ENCODE measurements at places on chromosomes 6 and 20. TPM values are rescaled to one million over a fixed set of nuclear protein-coding genes. Genes with fewer than 3 reads are reported as not detected.

DNA sequence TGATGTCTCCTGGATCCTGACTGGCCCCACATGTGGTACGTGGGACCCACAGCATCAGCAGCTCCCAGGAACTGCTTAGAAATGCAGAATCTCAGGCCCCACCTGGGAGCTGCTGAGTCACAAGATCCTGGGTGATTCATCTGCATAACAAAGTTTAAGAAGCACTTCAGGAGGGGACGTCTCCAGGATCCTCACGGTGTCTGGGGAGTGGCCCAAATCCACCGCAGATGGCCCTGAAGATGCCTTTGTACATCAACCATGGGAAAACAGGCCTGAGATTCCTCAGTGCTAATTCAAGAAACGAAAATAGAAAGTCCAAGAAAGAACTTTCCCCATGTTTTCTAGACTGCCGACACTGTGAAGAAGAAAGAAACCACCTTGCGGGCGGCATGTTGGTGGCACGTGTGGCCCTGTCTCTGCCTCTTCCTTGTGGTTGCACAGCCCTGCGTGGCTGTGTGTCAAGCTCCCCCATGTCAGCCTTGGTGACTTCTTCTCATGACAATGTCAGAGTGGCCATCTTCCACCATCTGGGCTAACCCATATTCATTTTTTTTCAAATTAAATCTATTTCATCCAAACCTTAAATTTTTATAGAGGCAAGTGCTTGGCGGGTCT, 26.1 kb downstream of the RRBP1 start:
- H3K4me1 ChIP-seq = peaks cover 40% of the 10 kb centered on the region
- peaks cover 48% of the 10 kb centered on the region for H3K36me3 ChIP-seq
- H3K4me3 ChIP-seq = no peak overlapping the region
- H3K27me3 ChIP-seq = no peaks in the 10 kb centered on the region

GRCh38 chr6:35691027-35691824, 2.5 kb upstream of the FKBP5 start:
- peaks cover 40% of the 10 kb centered on the region for H3K4me1 ChIP-seq
- peak overlapping the region; percentile 99 for H3K27ac ChIP-seq

TMEM63B gene
- total RNA-seq = 26.6 TPM

DNA sequence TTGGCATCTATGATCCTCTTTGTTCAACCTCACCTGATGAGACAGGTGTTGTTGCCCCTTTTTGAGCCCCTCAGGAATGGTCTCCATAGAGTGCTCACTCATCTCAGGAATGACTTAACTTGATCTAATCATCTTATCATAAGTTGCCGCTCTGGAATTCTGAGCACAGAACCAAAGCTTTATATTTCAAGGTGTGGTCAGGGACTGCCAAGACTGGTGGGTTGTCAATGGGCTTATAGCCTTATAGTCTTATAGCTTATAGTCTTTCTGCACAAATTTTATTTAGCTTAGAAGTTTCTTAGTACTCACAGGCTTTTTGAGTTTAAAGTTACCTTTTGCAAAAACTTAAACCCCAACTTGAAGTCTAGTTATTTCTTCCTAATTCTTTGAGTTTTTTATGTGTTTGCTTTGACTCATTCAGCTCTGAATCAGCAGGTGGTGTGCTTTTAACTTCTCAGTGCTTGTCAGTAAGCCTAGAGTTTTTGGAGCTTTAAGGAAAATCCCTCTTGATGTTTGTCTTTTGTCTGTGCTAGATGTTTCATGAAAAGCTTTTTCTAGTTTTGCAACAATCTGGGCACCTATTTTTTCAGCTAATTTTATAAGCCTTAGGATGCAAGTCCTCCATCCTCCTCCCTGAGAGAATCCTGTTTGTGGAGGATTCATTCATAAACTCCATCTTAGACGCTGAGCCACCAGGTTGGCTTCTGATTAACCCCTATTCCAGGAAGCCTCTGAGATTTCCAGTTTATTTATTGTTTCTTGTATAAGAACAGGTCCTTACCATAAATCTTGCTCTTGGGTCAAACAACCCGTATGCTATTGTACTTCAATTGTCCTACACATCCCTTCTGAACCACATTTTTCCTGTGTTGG, 72.3 kb upstream of the SSTR4 start:
- H3K4me3 ChIP-seq = no peak overlapping the region
- DNase-seq = no peak
- H3K4me1 ChIP-seq = no peaks in the 10 kb centered on the region
- H3K36me3 ChIP-seq = no peaks in the 10 kb centered on the region
- H3K27me3 ChIP-seq = no peaks in the 10 kb centered on the region

DNA sequence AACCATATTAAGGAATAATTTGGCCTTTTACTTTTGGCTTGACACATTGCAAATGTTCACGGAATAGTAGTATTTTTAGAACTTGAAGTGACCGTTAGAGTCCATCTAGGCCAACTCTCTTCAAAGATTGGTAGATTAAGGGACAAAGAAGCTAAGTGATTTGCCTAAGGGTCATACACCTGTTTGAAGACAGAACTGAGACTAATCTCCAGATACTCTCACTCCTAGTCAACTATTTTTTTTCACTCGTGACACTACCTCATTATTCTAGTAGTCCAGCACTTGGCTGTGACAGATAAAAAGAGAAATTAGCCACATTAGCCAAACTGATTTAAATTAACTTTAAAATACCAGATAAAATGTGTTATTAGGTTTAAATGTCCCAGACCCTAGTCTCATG, 10.6 kb downstream of the ACSS2 start:
- no peak for DNase-seq
- no peak overlapping the region for H3K27ac ChIP-seq
- H3K4me1 ChIP-seq = peaks cover 11% of the 10 kb centered on the region
- H3K4me3 ChIP-seq = no peak overlapping the region
- no peaks in the 10 kb centered on the region for H3K27me3 ChIP-seq

- H3K36me3 ChIP-seq = no peaks in the 10 kb centered on the region
- H3K27me3 ChIP-seq = no peaks in the 10 kb centered on the region
- no peak for DNase-seq
- no peaks in the 10 kb centered on the region for H3K4me1 ChIP-seq
- no peak overlapping the region for H3K27ac ChIP-seq
Measured at GRCh38 chr6:1904466-1904799, 294.7 kb downstream of the FOXC1 start.

DNA sequence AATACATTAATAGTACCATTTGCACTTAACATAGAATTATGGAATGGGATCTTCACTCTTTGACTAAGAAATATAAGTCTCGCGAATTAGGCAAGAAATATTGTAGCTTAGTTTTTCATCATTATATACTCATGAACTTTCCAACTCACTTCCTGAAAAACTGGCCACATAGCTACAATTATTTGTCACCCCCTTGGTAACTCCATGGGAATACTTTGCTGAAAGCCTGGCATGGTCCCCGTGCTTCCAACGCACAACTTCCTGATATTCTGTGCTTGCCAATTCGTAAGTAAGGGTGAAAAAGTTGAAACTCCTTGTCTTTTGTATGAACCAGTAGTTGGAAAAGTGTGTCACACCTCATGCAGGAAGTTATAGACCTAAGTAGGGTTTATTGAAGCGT, 23.7 kb upstream of the HLA-DQA1 start:
- no peak overlapping the region for H3K27ac ChIP-seq
- DNase-seq = no peak
- H3K27me3 ChIP-seq = no peaks in the 10 kb centered on the region
- no peak overlapping the region for H3K4me3 ChIP-seq
- no peaks in the 10 kb centered on the region for H3K36me3 ChIP-seq

DNA sequence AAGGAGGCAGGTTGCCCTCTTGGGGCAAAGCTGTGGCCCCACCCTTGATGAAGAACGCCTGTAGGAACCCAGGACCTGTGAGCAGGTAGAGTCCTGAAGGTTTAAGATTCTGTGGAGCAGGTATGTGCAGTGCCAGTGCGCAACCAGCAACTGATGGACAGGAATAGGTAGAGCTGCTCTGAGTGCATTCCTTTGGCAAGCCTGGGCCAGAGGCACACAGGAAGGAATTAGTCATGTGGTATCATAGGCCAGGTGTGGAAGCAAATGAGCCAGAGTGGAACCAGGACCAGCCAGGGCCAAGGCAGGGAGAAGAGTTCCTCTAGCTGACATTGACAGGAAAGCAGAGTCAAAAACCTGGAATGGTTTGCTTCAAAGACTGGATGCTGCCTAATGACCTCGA, 1.4 kb upstream of the KHDC1 start:
- DNase-seq = no peak
- no peaks in the 10 kb centered on the region for H3K36me3 ChIP-seq
- no peak overlapping the region for H3K4me3 ChIP-seq
- no peaks in the 10 kb centered on the region for H3K27me3 ChIP-seq

DNA sequence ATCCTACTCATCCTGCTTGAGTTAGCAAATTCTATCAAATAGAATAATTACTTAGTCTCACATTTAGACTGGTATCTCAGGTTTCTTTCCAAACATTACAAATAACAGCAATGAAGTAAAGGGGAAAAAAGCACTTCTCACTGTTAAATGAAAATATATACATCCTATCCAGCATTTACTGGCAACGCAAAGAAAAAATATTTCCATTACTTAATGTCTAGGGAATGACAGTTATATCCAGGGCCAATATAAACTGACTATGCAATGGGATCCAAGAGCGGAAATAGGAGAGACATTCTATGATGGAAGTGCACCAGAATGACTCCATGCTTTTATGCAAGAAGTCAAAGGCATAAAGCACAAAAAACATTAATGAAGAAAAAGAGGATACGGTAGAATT, 60.3 kb downstream of the ME1 start:
- no peaks in the 10 kb centered on the region for H3K4me1 ChIP-seq
- H3K36me3 ChIP-seq = no peaks in the 10 kb centered on the region
- no peak overlapping the region for H3K27ac ChIP-seq
- no peak overlapping the region for H3K4me3 ChIP-seq

RCAN2 gene
- total RNA-seq = 43.6 TPM

ZMYND8 gene
- total RNA-seq = 44.6 TPM

DNA sequence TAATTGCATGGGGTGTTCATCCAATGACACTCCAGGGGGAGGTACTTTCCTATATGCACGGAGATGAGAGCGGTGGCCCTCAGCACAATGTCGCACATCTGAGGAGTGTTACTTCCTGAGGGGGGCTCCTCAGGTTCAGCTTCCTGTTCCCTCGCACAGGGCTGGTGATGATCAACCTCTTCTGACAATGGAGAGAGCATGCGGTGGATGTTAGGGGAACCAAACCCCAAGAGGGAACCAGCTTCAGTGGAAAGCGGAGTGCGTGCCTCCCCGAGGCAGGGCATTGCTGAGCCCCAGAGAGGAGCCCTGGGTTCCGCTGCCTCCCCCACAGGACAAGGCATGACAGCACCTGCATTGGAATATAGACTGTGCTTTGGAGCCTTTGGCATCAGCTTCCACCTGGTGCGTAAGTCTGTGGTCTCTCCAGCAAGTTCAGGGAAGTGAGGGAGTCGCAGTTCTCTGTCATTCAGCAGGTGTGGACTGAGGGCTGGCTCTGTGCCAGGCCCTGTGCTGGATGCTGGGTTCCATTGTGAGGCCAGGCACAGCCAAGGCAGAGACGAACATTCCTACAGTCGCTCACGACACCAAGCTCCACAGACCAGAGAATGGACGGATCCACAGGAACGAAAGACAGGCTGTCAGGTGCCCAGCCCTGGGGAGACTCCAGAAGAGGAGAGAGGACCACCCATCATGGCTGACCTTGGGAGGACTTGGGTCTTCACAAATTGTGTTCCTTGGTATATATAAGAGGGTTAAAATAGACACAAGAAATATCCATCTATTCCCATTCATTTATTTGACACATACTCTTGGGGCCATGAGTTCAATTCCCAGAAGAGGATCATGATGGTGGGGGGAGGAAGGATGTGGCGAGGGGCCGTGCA, 3.9 kb upstream of the ZNF831 start:
- DNase-seq = no peak
- no peaks in the 10 kb centered on the region for H3K27me3 ChIP-seq
- H3K4me1 ChIP-seq = peaks cover 7% of the 10 kb centered on the region
- H3K27ac ChIP-seq = no peak overlapping the region
- H3K36me3 ChIP-seq = no peaks in the 10 kb centered on the region

SLC22A1 gene
- not detected for total RNA-seq

AVP gene
- total RNA-seq = not detected

DNA sequence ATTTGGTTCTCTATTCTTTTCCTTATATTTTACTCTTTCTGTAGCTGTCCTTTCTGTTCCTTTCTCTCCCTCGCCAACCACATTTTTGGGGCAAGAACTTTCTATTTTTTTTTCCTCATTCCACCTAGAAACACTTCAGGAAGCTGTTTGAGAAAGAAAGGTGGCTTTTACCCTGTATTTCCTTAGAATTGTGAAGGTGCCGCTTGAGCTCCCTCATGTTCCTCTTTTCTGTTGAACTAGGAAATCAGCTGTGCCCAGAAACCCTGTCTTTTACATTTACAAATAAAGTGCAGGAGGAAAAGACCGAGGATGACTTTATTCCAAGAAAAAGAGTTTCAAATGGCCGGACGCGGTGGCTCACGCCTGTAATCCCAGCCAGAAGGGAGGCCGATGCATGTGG, 38.2 kb downstream of the OR2B2 start:
- H3K4me3 ChIP-seq = peak overlapping the region; percentile 49
- no peak for DNase-seq
- H3K27ac ChIP-seq = no peak overlapping the region
- peaks cover 24% of the 10 kb centered on the region for H3K4me1 ChIP-seq

GRCh38 chr20:37384683-37385174, 38.8 kb downstream of the SRC start:
- H3K27me3 ChIP-seq = no peaks in the 10 kb centered on the region
- H3K36me3 ChIP-seq = peaks cover 12% of the 10 kb centered on the region

ULBP2 gene
- total RNA-seq = not detected

DNA sequence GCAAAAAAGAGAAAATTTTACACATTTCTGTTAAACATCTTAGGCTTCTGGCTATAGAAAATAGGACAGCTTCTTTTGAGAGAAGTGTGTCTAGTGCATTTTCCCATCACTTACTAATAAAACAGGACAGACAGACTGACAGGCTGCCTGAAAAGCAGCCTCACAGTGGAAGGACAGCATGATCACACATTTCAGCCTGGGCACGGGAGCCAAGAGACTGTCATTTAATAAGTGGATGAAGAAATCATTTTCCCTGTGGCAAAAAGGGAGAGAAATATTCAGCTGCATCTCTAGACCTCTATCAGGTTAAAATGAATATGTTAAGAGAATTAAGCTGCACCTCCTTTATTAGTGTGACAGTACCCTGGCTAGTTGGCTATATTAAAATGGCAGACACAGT, 960.5 kb downstream of the KIF16B start:
- DNase-seq = no peak
- no peaks in the 10 kb centered on the region for H3K27me3 ChIP-seq
- H3K27ac ChIP-seq = no peak overlapping the region
- H3K4me3 ChIP-seq = no peak overlapping the region
- no peaks in the 10 kb centered on the region for H3K36me3 ChIP-seq

DNA sequence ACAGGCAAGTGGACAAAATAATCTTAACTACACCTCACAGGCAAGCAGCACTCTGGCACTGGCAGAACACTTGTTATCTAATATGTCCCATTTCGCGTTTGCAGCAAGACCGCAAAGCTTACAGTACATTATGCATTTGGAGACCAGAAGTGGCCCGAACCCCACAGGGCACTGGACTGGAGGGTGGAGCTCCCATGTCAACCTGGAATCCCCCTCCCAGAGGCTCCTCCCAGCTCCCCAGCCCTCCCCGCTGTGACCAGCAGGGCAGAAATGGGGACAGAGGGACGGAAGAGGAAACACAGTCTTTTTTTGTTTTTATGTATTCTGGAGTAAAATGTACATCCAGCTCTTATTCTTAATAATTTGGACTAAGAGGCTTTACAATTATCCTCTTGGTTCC, 263.7 kb downstream of the SMOC2 start:
- no peak overlapping the region for H3K4me3 ChIP-seq
- H3K27me3 ChIP-seq = no peaks in the 10 kb centered on the region
- H3K36me3 ChIP-seq = no peaks in the 10 kb centered on the region
- H3K4me1 ChIP-seq = peaks cover 31% of the 10 kb centered on the region

Data from esophagus muscularis mucosa (tissue), 4 donors.